ENCODE measurements at places on chromosomes 6 and 20.

- DNase-seq = no peak
These were observed 84.3 kb upstream of the MAFB start for GRCh38 chr20:40773376-40773775.

DNA sequence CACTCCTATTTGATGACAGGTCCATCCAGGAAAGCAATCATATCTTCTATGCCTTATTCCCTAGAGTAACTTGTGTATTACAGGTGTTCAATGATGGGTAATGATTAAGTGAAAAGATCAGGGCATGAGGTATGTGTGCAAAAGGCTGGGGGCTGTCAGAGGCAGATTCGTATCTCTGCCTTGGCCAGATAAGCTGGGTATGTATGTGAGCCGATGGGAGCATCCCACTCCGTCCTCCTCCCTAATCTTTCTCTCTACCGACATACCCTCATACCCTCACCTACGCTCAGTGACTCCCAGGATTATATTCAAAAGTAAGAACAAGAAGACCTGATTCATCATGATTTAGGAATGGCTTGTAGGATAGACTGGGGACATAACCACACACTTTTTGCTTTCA lies 238.7 kb downstream of the PLCB1 start:
- no peak for DNase-seq

DNA sequence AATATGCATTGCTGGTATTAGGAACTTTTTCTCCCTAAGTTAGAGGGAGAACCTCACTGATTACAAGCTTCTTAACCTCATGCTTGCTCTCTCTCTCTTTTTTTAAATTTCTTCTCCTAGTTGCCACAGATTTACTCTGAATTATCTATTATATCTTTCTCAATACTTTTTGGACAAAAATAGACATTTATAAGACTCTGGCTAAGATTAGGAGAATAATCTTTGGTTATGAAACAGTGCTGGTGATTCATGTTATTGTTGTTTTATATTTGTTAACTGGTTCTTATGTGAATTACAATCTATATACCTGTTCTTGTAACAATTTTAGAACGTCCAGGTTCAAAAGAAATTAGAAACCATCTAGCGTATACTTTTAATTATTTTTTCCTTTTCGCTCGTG lies 187.8 kb downstream of the OGFRL1 start:
- DNase-seq = no peak

- no peak for DNase-seq
These were observed 33.2 kb downstream of the SERPINB6 start for GRCh38 chr6:2938004-2938631.

- no peak for DNase-seq
These were observed 221.8 kb downstream of the FRK start for GRCh38 chr6:115838763-115839401.

DNA sequence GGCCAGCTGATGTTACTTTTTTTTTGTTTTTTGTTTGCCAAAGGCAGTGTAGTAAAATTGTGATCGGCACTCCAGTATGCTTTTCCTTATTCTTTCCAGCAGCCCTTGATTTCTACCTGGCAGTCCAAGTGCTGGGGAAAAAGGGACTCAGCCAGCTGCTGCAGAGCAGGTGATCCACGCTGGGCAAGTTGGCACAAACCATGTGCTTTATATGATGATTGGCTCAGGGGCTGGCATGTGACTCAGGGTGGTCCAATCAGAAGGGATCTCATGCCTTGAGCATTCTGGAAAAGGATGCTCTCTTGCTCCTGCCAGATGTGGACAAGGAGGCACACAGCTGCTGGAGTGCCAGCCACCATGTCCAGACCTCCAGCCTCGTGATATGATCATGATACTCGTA lies 54.5 kb downstream of the SULF2 start:
- DNase-seq = no peak

- no peak for DNase-seq
These were observed 1.5 kb downstream of the TBCC start for GRCh38 chr6:42744351-42744893.

- DNase-seq = no peak
These were observed 35.2 kb downstream of the HLA-B start for GRCh38 chr6:31321820-31322219.

- no peak for DNase-seq
These were observed 54.7 kb downstream of the CDC5L start for GRCh38 chr6:44442236-44442635.

DNA sequence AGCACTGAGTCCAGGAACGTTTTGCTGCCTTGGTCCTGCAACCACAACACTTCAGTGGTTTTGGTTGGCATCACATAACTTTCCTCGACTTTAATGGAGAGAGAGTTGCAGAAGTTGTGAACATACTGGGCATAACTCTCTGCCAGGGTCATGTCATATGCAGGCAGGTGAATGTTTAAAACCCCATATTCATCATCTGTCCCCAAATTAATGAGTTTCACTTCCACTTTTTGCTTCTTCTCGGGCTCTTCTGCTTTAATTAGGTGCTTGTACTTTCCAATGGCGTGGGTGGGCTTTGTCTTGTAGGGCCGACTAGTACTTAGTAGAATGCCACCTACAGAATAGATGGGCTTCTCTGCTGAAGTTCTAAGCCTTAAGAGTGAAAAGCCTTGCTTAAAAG lies 45.2 kb upstream of the TFAP2A start:
- no peak for DNase-seq

DNA sequence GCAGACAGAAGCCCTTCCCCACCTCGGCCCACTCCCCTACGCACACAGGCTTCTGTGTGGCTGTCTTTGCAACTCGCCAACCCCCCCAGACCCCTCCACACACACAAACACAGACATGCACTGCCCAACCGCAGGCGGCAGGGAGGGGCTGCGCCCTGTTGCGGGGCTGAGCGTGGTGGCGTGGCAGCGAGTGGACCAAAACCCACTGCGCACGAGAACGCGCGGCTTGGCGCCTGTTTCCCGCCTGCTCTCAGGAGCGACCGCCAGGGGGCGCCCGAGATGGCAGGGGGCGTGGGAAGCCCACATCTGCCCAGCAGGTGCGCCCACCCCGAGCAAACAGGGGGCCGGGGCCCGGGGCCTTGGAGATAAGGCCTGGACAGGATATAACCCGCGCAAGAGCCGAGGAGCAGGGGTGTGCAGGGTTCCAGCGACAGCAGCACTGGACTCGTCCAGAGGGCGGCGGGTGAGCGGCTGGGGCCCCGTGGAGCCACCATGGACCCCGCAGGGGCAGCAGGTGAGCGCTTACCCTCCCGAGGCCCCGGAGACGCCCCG lies at the start of gene RBPJL:
TSS of gene RBPJL (plus strand) at position 410 of the 552 bp plus-strand sequence. CDS start at position 493, 83 bp downstream.
- peak; percentile 9 for DNase-seq

DNA sequence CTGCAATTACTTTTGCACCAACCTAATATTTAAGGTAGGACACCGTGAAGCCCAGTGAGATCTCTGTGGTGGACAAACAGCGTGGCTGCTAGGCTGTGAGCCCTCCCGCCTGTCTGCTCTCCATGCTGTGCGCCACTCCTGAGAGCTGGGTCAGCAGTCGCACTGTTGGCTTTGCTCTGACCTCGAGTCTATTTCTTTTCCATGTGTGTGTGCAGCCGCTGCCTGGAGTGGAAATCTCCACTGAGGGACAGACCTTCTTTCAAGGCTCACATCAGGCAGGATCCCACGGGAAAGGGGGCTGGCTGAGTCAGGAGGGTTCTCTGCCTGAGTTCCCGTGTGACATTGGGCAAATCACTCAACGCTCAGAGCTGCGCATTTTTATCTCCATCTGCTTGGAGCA lies 27.1 kb downstream of the RIPOR3 start:
- DNase-seq = no peak

GRCh38 chr6:39060467-39061160 lies 12.0 kb downstream of the GLP1R start:
- no peak for DNase-seq

- DNase-seq = no peak
These were observed 52.2 kb upstream of the CHRNA4 start for GRCh38 chr20:63413323-63413722.

DNA sequence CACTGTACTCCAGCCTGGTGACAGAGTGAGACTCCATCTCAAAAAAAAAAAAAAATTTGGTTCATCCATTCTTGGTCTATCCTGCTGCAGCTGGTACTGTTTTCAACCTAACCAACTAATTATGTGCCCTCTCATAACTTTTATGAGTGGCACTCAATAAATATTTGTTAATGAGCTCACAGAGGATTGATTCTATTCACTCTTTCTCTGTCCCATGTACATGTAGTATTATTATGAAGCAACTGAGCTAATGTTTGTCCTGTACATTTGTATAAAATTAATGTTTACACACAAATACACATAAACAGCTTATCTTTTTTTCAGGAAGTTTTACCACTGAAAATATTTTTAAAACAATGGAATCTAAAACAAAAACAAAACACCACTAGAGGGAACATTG lies 10.1 kb downstream of the RIPOR2 start:
- no peak for DNase-seq

GRCh38 chr6:125132058-125132457 lies 21.5 kb upstream of the TPD52L1 start:
- DNase-seq = no peak

GRCh38 chr6:106273087-106273486 lies 52.5 kb downstream of the ATG5 start:
- DNase-seq = no peak
